Stimulated activated CD8-positive, alpha-beta memory T cell treated with anti-CD3 and anti-CD28 coated beads, Interleukin-12 subunit alpha, Interleukin-12 subunit beta, amount 100 ng/mL, for 4 hours (primary cell): ENCODE measurements at places on chromosomes 5 and 9.

DNA sequence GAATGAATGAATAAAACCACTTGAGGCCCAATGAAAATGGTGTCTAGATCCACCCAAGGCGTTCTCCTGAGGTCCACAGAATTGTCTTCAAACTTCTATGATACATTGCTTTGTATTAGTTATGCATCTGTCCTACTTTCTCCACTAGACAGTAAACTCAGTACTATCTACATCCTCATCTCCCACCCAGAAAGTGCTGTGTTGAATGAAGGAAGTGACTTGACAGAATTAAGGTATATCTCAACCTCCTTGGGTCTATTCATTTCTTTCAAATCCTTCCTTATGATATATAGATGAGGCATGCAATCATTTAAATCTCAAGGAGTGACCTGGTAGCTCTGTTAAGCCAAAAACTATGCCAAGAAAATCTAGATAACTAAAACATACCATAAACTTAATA is 15.7 kb upstream of the PDCL start:
- DNase-seq, result no peak

DNA sequence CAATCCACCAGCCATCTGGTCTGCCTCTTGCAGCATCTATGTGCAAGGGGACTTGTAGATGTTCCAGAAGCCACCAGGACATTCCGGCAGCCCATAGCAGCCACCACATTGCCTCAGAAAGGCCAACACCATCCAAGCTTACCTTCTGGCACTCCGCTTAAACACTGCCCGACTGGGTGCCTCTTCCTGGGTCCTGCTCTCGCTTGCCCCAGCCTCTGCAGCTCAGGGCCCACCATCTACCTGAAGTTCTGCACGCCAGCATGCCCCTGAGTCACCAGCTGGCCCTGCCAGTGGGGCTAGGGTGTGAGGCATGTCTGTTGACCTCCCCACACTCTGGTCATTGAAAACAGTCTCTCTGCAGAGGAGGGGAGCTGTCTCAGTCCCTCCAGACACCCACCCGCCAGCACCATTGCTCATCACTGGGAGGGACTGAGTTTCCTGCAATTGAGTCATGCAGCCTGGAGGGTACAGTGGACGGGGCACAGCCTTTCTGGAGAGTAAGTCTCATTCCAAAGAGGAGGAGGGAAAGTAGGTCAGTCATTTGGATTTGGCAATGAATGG is 16.9 kb upstream of the COL5A1 start:
- no peak for DNase-seq

DNA sequence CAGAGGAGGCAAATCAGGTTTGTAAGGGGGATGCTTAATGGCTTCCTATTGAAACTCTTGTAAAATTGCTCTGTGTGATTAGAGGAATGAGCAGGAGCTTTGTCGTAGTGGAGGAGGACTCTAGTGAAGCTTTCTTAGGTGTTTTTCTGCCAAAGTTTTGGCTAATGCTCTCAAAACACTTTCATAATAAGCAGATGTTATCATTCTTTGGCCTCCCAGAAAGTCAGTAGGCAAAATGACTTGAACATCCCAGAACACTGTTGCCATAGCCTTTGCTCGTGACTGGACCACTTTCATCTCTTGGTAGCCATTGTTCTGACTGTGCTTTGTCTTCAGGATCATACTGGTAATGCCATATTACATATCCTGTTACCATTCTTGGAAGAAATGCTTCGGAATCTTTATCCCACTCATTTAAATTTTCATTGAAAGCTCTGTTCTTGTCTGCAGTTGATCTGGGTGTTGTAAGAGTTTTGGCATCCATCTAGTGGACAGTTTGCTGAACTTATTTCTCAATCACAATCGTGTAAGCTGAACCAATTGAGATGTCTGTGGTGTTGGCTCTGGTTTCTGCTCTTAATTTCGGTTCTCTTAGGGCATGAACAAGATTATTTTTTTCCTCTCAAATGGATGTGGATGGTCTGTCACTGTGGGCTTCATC is 187.6 kb downstream of the COMMD10 start:
- DNase-seq, result no peak

DNA sequence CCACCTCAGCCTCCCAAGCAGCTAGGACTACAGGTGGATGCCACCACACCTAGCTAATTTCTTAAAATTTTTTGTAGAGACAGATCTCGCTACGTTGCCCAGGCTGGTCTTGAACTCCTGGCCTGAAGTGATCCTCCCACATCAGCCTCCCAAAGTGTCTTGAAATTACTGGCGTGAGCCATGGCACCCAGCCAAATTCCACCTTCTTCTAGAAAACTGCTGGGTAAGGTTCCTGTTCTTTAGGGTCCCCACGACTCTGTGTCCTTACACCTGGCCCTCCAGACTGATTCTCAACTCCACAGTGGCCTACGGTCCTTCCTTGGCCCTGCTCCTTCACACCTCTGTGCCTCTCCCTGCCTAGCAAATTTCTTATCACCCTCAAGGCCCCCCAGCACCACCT is 1.9 kb downstream of the MAPK9 start:
- DNase-seq, result no peak

DNA sequence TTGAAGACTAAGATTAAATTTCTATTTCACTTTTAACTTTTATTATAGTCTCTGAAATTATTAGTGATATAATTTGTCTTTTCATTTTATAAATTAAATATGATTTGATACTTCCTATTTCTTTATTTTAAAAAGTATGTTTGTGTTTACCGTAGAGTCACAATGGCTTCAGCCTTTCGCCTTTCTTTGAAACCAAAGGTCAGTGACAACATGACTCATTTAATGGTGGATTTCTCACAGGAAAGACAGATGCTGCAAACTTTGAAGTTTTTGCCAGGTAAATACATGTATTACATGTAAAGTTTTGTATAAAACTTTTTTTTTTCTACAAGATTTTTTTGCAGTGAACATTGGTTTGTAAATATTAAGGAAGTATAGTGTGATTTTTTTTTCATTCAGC is 36.4 kb downstream of the FSD1L start:
- no peak for DNase-seq

- DNase-seq, result no peak
Measured at GRCh38 chr9:112493393-112494137, 6.9 kb downstream of the KIAA1958 start.

DNA sequence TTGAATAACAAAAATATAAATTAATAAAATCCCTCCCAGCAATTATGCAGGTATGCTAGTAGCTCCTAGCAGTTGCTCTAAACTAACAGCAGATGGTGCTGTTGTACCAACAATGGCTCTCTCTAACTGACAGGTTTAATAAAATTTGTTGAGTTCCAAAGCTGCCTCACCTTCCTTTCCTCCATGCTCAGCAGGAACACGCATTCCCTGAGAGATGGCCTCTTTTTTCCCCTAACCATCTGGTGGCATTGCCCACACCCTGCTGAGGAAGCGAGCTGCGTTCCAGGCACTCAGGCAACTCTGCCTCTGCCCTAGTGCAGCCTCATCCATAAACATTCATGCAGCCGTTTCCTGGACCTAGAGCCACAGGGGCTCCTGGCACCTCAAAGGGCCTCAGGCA is 106.2 kb downstream of the KLHL3 start:
- DNase-seq, result no peak
